Activated T-helper 1 cell treated with anti-CD3 and anti-CD28 coated beads, Interleukin-2, amount 50 U/mL, for 16 hours (primary cell): ENCODE measurements at places on chromosomes 5 and 9.

DNA sequence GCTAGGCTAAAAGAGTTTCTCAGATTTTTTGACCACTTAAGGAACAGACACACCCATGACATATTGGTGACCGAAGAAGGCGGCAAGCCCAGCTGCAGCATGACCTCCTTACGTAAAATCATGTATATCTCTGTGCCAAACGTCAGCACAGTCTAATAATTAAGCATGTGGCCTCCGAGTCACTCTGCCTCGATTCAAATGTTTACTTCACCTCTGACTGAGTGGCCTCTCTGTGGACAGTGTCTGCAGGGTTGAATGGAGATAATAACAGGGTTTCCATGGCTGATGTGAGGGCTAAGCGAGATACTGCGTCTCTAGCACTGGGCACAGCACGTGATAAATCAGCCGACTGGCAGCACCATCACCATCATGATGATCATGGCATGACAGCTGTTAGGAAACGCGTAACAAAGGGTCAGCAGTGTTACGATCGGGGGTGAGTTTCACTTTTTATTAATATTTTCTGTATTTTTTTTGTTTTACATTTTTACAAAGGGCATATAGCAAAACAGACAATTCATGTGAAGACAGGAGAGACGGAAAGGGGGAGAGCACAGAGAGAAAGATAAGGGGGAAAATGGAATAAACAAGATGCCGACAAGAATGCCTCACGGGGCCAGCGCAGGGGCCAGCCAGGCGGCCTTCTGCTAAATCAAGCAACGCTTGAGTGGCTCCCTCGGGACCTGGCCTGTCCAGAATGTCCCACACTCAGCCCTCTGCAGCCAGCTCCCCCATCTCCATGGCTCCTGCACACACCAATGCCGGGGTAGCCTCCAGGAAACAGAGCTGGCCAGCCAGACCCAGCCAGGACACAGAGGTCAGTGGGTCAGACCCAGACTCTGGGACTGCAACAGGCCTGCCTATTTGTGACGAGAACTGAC, 60.3 kb downstream of the ADAMTS2 start:
- DNase-seq: no peak

- no peak for DNase-seq
Measured at GRCh38 chr5:82509762-82510161, 231.6 kb upstream of the RPS23 start.

GRCh38 chr9:127786773-127787104, 905 bp downstream of the CDK9 start:
- DNase-seq: no peak

GRCh38 chr5:88787856-88788255, 95.1 kb downstream of the MEF2C start:
- DNase-seq: no peak

DNA sequence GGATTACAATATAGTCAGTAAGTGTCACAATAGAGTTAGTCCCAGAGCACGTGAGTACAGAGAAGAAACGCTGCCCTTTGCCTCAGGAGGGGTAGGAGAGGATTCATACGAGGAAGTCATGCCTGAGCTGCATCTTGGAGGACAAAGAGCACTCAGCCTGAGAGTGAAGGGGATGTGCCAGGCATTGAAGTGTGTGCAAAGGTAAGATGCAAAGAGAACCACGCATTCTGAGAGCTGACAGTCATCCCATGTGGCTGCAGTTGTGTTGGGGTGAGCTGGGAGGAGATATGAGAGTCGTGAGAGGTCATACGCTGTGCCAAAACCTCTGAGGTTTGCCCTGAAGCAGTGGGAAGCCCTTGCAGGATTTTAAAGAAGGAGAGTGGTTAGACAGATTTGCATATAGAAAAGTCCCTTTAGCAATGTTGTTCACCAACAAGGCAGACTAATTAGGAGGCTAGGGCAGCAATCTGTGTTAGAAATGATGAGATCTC, 97.5 kb downstream of the PIP5K1B start:
- DNase-seq: no peak

DNA sequence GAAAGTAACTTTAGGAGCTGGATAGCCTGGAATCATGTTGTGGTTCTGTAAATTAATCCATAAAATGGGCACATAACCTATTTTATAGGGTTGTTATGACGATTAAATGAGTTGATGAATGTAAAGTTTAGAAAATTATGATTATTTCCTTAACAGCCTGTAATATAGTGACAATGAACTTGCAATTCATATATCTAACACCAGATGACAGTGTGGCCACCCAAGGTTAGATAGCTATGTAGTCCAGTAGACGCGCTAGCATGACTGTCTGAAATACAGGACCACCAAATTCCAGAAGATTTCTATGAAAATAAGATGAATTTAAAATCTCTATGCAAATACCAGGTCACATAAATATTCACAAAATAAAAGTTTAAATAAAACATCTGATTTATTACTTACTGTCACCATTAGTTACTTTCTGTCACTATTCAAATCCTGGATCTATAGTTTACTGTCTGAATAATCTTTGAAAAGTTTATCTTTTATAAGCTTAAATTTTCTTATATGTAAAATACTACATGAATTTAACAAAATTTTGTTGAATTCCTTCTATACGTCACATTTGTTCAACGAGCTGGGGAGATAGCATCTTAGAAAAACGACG, 26.1 kb upstream of the MACIR start:
- no peak for DNase-seq

GRCh38 chr9:93697352-93698139, 121.2 kb downstream of the PHF2 start:
- no peak for DNase-seq

GRCh38 chr5:127985811-127986325, 97.7 kb upstream of the SLC12A2 start:
- no peak for DNase-seq

DNA sequence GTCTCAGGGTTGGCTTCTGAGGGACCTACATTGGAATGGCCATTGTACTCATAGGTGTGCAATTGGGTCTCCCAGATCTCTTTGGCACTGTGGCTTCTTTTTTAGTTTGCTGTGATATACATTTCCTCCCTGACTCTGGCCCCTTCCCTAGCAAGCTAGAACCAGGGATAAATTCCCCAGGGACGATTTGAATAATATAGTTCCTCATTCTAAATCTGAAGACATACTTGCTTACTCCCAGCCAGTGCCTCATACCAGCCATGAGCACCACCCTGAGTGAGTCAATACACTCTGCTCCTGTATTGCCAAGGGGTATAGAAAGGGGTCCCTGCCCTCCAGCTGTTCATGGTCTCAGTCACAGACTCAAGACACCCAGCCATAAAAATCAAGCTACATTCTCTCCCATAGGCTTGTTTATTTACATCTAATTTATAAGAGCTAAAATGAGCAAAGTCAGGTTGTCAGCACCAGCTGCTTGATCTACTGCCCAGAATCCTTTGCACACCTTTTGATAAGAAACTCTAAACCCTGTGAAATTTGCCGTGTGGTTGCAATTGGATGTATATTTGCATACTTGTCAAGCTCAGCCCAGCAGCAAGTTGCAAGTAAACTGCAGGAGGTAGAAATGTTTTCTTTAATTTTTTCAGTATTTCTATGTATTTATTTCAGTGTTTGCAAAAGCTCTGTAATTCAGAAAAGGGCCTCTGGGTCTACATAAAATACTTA, 219.9 kb upstream of the IRX1 start:
- DNase-seq: no peak

DNA sequence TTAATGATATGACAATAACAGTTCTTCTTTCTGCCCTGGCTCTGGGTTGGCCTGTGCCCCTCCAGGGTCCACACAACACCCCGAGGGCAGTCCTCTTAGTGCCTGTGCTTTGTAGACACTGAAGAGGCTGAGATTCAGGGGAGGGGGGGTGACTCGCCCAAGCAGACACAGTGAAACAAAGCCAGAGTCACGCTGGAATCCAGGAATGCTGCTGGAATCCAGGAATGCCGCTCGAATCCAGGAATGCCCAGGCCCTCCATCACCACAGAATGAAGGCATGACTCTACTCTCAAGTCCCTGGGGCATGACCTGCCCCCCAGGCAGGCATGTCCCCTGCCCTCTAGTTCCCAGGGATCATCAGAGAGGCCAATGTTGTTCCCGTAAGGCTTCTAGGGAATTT, 73.1 kb downstream of the LRSAM1 start:
- no peak for DNase-seq

DNA sequence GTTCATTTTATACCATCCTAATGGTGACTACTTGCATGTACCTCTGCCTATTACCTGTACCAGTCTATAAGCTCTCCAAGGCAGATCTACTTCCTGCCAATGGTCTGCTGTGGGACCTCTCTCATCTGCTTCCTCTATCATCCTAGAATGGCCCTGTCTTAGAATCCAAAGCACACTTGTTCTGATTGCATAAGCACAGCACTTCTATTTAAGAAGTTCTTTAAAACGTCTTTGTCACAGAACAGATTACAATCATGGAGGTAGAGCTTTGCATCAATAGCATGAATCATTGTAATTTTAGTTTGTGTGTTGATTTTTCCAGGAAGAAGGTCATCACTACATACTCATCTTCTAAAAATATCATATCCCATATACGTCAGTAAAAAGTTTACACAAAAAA, 131.8 kb upstream of the ACOT12 start:
- DNase-seq: no peak

- no peak for DNase-seq
Measured at GRCh38 chr9:112174965-112175795, at the start of gene SUSD1. TSS of gene SUSD1 (minus strand) at chr9:112175297. CDS start at chr9:112175235, 62 bp downstream.

DNA sequence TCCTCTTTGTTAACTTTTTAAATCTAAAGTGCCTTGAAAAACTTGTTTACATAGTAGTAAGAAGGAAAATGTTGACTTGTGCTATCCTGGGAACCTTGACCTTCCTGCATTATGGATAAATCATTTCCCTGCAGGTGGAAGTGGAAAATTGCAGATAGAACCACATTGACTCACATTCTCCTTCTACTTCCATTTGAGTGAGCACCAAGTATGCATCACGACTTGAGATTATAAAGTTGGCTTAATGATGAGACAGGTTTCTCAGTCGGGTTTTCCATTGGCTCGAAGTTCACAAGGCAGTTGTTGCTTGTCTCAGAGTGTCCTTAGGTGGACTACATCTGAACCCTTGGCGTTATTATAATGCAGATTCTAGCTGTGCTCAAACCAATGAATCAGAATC, 39.9 kb downstream of the DOCK8 start:
- DNase-seq: no peak

- no peak for DNase-seq
Measured at GRCh38 chr9:114606068-114606467, 5.0 kb upstream of the TMEM268 start.

- DNase-seq: no peak
Measured at GRCh38 chr9:38263532-38263931, 129.0 kb upstream of the ALDH1B1 start.

GRCh38 chr9:74463825-74464224, 33.3 kb upstream of the RORB start:
- no peak for DNase-seq

DNA sequence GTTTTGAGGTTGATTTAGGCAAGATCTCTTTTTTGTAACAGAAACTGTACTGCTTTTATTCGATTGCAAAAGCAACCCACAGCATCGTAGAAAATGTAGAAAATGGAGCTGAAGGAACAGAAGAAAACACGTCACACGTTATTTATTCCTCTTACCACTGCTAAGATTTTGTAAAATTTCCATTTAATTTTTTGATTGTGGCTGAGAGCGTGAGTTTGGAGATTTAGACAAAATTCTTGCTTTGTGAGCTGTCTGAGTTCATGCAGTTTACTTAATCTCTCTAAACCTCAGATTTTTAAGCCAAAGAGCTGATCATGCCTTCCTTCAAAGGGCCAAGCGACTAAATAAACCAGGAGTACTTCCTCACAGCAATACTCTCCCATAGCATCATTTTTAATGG, 24.8 kb downstream of the DPYSL3 start:
- DNase-seq: no peak

GRCh38 chr9:136391737-136392537, 8.0 kb downstream of the SNAPC4 start:
- DNase-seq: no peak

DNA sequence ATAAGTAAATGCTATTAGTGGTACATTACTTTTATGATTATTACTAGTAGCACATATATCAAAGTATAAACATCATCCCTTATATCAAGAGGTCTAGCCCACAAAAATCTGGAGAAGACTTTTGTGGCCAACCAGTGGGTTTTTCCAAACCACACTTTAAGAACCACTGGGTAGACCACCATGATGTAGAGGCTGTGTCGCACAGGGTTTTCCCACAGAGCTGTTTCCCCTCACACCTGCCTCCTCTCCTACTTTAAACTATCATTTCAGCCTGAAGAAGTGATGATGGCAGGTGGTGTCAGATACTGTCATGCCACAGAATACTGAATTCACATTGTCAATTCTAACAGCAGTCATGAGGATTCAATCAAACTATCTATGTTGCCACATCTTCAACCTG, 109.2 kb downstream of the FBXW11 start:
- DNase-seq: no peak

GRCh38 chr9:86763791-86764190, 183.5 kb downstream of the GAS1 start:
- DNase-seq: no peak

- DNase-seq: no peak
Measured at GRCh38 chr9:88464851-88465250, 70.1 kb upstream of the NXNL2 start.

- no peak for DNase-seq
Measured at GRCh38 chr9:130366888-130367550, 77.7 kb upstream of the ASS1 start.

DNA sequence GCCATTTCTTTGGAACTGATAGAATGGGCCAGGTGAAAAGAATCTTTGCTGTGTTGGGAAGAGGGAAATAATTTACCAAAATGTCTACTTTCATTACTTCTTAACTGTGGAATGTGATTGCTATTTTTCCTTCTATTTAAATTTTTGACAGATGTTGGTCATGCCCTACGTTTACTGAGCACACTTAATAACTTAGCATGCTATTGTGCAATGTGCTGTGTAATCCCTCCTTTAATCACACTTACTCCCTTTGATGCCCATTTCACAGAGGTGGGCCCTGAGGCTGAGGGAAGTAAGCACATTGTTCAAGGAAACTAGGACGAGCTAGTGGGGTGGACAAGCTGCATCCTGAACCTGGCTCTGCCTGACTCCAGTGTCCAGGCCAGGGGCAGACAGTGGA, 47.8 kb upstream of the INSYN2B start:
- DNase-seq: no peak

DNA sequence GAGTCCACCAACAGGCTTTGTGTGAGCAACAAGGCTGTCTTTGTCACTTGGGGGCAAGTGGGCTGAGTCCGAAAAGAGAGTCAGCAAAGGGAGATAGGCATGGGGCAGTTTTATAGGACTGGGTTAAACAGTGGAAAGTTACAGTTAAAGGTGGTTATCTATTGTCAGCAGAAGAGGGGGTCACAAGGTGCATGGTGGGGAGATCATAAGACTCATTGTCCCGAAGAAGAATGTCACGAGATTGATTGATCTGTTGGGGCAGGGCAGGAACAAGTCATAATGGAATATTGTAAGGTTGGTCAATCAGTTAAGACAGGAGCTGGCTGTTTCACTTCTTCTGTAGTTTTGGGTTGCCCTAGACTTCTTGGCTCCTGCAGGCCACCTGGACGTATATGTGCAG, 7.6 kb upstream of the HMGCS1 start:
- no peak for DNase-seq

- no peak for DNase-seq
Measured at GRCh38 chr5:65137631-65138030, 344.1 kb downstream of the ADAMTS6 start.

- DNase-seq: no peak
Measured at GRCh38 chr5:177471610-177472356, 1.7 kb downstream of the DBN1 start.
